ENCODE measurements at places on chromosomes 4 and X.

GRCh38 chrX:131067216-131067615 is 9.1 kb downstream of the ARHGAP36 start:
- DNase-seq = no peak

- DNase-seq = no peak
Observed at GRCh38 chr4:153651587-153651986, 32.5 kb upstream of the TLR2 start.

DNA sequence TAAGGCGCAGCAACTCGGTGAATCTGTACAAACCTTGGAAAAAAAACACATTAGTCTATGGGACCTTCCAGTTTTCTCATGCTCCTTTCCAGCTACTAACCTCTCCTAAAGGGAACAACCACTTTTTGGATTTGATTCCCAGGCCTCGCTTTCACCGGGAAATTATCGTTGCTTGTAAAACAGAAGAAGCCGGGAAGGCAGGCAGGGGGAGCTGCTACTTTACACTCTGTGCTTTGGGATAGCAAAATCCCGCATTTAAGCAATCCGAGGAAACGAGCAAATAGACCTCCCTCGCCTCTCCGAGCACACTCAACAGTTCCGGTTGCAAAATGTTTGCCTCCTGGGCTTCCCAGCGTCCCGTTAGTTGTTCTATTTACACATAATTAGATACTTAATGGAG is 1.2 kb downstream of the CD38 start:
- peak; percentile 36 for DNase-seq

- no peak for DNase-seq
Observed at GRCh38 chr4:168154546-168155277, 62.4 kb downstream of the ANXA10 start.

- DNase-seq = no peak
Observed at GRCh38 chr4:159864337-159864736, 761.5 kb downstream of the RAPGEF2 start.

GRCh38 chr4:137635108-137635507 is 102.8 kb upstream of the PCDH18 start:
- no peak for DNase-seq
